Right lobe of liver (tissue), 6 donors: ENCODE measurements at places on chromosomes 13 and 19.

GRCh38 chr13:48693998-48694397 lies 40.3 kb downstream of the CYSLTR2 start:
- DNase-seq = no peak

DNA sequence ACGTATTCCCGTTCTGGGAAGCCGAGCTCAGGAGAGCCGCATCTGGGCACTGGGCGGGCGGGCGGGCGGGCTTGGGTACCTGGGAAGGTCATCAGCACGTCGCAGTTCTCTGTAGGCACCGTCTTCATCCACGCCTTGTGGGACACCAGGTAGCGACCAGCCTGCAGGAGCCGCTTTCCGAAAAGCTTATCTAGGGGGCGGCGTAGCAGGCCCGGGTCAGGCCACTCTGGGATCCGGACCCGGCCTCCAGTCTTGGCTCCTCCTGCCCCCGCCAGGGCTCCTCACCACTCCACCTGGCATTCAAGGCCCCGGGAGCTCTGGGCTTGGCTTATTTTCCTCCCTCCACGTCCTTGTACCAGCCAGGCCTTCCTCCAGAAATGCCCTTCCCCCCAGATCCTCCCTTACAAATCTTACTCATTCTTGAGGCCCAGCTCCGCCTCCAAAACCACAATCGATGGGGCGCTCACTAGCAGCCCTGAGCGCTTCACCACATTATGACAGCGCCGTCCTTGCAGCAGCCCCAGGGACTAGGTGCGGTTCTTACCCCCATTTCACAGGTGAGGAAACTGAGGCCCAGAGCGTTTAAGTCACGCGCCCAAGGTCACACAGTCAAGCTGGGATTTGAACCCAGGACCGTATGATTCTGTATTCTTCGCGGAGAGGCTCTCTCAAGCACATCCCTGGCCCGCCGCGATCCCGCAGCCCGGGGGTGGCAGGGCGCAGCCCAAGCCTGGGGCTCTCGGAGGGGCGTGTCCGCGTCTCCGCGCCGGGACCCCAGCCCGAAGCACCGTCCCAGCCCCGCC lies 843 bp downstream of the ANO8 start:
- peak; percentile 47 for DNase-seq

GRCh38 chr13:84917252-84917878 lies 881.9 kb downstream of the SLITRK6 start:
- DNase-seq = no peak

GRCh38 chr13:108212886-108213285 lies 2.5 kb downstream of the LIG4 start:
- no peak for DNase-seq

- peak; percentile 27 for DNase-seq
Observed at GRCh38 chr19:53076984-53077383, 26.2 kb downstream of the ZNF160 start.

DNA sequence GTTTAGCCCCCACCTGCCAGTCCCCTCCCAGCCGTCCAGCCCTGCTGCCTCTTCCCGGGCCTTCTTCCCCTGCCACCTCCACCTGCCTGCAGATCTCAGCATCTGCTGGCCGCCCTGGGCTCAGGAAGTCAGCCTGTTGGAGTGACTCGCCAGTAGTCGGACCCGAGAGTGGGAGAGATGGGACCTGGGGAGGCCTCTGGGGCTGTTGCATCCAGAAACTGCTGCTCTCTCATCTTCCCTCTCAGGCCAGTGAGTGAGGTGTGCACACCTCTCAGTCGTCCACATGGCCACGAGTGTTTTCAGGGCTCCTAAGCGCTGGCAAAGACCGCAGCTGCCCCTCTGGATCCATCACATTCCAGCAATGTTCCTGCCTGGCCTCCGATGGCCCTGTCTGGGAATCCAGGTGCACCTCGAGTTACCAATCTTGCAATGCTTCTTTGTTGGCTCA lies 151.8 kb upstream of the SOX1 start:
- DNase-seq = no peak

DNA sequence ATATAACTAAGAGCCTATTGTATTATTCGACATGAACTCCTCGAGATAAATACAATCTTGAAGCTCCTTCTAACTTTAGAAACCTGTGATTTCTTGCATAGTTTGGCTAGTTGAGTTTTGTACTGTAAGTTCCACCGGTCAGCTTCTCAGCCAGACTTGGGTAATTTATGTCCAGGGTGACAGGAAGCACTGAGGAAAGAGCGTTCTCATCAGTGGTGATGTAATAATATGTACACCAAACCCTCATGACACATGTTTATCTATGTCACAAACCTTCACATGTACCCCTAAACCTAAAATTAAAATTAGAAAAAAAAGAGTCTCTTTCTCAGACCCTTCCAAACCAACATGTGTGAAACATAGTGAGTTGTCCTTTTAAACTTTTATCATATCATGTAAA lies 205.7 kb downstream of the KCNRG start:
- no peak for DNase-seq

DNA sequence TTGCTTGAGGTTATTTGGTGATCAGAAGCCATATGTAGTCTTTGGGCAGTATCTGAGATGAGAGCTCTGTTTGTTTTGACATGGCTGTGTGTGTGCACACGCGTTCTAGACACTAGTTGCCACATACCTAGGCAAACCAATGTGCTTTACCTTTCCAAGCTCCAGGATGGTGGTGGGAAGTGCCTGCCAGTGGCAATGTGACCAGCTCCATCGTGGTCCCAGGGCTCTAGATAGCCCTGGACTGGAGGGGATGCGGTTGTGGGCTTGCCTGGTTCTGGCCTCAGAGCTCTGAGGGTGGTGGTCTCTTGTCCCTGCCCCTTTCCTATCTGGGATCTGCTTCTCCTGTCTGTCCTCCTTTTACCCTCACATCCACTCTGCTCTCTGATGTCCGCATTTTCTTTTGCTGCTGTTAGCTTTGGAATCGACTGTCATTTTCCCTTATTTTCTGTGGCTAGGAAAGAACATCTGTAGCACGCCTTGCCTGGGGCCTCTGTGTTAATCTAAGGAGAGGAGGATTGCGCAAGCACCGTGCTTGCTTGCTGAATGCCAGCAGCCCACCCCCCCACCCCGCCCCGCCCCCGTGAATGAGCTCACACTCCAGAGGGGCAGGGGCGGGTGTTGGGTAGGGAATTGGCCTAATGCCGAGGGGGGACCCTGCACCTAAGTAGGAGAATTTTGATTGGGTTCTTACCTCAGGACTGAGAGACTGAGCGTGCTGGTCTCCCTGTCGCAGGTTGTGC lies 89.5 kb downstream of the ARHGEF7 start:
- no peak for DNase-seq

GRCh38 chr13:78198419-78198818 lies 279.8 kb upstream of the EDNRB start:
- DNase-seq = no peak

GRCh38 chr19:19746286-19747213 lies 13.6 kb upstream of the ZNF14 start:
- DNase-seq = no peak

- no peak for DNase-seq
Observed at GRCh38 chr13:43044720-43045301, 21.4 kb downstream of the DNAJC15 start.

DNA sequence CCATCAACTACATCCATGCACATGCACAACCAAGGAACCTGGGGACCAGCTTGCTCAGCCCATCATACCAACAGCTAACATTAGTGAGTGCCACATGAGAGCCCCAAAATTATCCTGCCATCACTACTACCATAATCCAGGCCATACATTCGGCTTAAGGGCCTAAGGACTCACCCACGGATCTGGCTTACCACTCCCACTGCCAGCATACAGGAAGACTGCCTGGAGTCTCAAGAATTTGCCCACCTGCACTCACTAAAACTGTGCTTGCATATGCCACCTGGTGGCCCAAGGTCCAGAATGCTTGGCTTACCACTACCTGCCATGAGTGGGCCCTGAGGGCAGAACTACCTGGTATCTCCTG lies 1562.9 kb upstream of the PRR20A start:
- DNase-seq = no peak

GRCh38 chr19:18780631-18781030 lies 10.5 kb downstream of the COMP start:
- DNase-seq = no peak

- DNase-seq = no peak
Observed at GRCh38 chr19:6292006-6292405, 12.2 kb upstream of the MLLT1 start.

DNA sequence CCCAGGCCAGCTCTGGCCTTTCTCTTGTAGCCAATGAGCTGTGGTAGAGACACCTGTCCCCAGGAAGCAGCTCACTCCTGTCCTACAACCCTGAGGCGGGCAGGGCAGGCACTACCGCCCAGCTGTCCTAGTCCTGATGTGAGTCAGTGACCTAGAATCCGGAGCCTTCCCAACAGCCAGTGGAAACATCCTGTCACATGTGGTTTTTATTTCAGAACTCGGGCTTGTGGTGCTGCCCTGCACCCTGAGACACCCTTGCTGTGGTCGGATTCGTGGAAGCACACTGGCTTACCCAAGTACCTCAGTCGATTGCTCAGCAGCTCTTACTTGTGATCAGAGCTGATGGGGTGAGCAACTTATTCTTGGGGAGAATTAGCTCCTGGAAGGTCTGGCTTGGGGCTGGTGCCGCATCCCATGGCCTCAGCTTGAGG lies 83.6 kb upstream of the ARHGEF7 start:
- no peak for DNase-seq

DNA sequence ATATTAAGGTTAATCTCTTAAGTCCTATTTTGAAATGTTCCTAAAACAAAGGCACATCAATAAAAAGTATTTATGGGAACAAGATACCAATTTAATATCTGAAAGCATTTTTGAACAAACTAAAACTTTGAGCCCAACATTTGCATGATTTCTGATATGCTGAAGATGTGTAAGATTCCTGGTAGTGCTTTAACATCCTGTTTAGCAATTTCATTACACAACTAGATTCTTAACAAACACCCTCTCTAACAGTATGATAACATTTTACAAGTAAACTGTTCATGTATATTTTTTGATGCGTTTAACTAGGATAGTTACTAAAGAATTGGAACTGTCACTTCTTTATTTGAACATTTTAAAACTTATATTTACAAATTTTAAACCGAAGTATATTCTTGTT lies 63.9 kb downstream of the DACH1 start:
- no peak for DNase-seq

DNA sequence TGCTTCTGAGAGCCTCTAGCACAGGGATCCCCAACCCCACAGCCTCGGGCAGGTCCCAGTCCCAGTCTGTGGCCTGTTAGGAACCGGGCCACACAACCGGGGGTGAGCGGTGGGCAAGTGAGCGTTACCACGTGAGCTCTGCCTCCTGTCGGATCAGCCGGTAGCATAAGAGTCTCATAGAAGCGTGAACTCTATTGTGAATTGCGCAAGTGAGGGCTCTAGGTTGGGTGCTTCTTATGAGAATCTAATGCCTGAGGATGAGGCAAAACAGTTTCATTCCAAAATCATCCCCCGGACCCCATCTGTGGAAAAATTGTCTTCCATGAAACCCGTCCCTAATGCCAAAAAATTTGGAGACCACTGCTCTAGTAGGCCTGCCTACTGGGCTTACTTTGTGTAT lies 87.0 kb upstream of the UBL3 start:
- no peak for DNase-seq

- DNase-seq = peak; percentile 95
Observed at GRCh38 chr13:26557393-26558073, at the start of gene WASF3. Gene WASF3 (plus strand): TSS chr13:26557683. CDS start chr13:26642271, 84,588 bp downstream.

- DNase-seq = no peak
Observed at GRCh38 chr19:21604351-21604926, 99.0 kb downstream of the ZNF429 start.

- no peak for DNase-seq
Observed at GRCh38 chr13:50509771-50510441, 333.6 kb downstream of the DLEU7 start.
